NCI-H524 (cell line): ENCODE measurements at places on chromosomes 2 and 18.
A peak's percentile ranks its signal among the peaks of the same experiment; 100 is the strongest.

DNA sequence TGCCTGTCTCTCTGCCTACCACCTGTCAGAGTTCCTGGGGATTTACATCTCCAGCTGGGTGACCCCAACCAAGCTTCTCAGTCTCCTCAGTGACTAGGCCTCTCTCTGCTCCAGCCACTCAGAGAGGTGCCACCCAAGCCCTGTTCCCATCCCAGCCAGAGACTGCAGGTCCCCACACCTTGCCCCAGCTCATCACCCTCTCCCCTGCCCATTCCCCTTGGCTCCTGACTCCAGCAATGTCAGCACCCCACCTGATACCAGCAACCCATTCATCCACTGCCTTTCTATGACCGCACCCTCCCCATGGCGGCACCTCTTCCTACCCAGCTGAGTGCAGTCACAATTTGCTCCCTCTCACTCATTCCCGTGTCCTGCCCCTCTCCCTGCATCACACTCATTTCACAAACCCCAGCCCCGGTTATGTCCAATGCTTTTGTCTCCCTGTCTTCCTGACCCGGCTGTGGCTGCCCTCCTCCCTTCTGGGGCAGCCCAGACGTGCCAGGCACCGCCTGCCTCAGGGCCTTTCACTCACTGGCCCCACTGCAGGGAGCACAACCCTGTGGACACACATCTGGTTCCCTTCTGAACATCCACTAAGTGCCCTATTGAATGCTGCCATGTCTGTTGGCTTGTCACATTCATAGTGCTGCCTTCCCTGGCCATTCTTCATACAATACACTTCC, 494.8 kb upstream of the HS6ST1 start:
- DNase-seq, result no peak

DNA sequence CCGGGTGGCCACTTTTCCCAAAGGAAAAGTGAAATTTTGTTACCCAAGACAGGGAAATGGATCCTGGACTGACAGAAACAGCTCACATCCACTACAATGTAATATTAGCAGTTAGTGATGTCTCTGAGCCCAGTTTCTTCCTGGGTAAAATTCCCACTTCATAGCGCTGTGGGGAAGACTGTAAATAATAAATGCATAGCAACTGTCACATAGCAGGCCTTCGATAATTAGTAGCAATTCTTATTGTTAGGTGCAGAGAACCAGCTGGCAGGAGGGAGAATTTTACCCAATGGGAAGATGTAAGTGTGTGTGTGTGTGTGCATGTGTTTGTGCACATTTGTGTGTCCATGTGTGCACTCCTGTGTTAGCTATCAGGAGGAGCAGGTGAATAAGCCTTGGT, 221.5 kb downstream of the SLC4A3 start:
- no peak for DNase-seq

DNA sequence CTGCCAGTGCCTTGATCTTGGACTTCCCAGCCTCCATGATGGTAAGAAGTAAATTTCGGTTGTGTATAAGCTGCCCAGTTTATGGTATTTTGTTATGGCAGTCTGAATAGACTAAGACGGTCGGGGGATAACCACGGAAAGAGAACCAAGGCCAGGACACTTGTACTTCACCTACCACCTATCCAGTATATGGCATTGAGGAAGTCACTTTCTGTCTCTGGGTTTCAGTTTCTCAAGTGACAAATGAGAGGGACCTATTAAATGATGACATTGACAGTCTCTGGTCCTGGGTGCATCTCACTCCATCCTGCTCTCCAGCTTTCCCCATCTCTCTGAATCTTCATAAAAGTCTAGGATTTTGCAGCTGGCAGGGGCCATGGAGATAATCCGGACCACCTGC, 183.8 kb upstream of the MSH6 start:
- DNase-seq, result no peak

DNA sequence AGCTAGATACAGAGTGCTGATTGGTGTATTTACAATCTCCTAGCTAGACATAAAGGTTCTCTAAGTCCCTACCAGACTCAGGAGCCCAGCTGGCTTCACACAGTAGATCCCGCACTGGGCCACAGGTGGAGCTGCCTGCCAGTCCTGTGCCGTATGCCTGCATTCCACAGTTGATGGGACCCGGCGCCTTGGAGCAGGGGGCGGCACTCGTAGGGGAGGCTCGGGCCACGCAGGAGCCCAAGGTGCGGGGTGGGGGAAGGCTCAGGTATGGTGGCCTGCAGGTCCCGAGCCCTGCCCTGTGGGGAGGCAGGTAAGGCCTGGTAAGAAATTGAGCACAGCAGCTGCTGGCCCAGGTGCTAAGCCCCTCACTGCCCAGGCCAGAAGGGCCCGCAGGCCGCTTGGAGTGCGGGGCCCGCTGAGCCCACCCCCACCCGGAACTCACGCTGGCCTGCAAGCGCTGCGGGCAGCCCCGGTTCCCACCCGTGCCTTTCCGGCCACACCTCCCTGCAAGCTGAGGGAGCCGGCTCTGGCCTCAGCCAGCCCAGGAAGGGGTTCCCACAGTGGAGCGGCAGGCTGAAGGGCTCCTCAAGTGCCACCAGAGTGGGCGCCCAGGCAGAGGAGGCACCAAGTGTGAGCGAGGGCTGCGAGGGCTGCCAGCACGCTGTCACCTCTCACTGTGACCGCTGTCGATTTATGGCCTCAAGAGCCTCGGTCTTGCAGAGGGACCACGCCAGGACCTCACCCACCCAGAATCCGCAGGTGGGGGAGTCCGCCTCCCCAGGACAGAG, 76.5 kb downstream of the MEX3C start:
- DNase-seq, result no peak

GRCh38 chr2:229843613-229844012, 78.2 kb downstream of the TRIP12 start:
- DNase-seq, result no peak

- peak; percentile 91 for DNase-seq
Measured at GRCh38 chr2:226800941-226801784, 1.5 kb upstream of the IRS1 start.

DNA sequence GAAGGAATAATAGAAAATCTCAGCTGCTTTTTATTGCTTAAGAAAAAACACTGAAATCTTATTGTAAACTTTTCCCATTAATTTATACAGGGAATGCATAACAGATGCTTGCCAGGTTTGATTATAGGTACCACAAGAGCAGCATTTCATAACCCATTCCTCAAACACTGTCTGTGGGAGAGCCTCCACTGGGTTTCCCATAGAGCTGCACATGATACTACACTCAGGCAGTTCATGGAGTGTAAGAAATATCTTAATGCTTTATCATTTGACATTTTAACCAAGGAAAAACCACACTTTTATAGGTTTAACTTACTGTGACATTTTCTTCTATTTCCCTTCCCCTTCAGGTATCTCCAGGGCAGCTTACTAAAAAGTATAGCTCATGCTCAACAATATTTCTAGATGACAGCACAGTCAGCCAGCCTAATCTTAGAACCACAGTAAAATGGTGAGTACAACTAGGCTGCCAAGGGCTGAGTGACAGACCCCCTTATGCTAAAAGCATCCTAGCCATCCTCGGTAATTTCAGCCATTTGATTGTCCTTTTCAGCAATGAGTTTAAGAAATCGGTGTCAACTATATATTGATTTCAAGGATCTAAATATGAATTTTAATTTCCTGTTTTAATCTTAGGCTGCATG, 22.3 kb downstream of the CCNYL1 start:
- DNase-seq, result no peak

DNA sequence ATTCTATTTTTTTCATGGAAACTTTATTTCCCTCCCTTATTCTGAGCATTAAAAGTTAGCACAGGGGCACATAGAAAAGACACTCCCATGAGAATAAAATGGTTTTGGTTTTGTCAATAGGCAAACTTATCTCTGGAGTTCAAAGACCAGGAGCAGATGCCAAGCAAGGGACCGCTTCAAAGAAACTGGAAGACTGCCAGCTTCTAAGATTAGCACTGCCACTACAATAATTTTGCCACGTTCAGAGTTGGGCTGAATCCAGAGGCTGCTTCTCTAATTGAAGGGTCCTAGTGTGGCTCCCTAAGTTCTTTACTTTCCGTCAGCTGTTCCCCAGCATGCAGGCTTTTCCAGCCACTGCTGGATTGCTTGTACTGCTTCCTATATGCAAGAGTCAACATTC, 681.0 kb upstream of the GCFC2 start:
- DNase-seq, result peak; percentile 95

DNA sequence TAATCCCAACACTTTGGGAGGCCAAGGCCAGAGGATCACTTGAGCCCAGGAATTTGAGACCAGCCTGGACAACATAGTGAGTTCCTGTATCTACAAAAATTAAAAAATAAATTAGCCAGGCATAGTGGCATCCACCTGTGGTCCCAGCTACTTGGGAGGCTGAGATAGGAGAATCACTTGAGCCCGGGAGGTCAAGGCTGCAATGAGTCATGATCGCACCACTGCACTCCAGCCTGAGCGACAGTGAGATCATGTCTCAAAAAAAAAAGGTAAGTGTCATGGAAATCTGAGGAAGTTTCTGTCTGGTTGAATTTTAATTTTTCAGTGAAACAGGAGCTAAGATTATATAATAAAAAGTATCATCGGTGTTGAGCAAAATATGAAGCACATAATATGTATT, 2.5 kb upstream of the C2orf15 start:
- DNase-seq, result no peak

GRCh38 chr2:231713730-231714638, 5.7 kb downstream of the PTMA start:
- DNase-seq, result peak; percentile 79

- no peak for DNase-seq
Measured at GRCh38 chr2:167543721-167544120, 655.4 kb downstream of the XIRP2 start.

DNA sequence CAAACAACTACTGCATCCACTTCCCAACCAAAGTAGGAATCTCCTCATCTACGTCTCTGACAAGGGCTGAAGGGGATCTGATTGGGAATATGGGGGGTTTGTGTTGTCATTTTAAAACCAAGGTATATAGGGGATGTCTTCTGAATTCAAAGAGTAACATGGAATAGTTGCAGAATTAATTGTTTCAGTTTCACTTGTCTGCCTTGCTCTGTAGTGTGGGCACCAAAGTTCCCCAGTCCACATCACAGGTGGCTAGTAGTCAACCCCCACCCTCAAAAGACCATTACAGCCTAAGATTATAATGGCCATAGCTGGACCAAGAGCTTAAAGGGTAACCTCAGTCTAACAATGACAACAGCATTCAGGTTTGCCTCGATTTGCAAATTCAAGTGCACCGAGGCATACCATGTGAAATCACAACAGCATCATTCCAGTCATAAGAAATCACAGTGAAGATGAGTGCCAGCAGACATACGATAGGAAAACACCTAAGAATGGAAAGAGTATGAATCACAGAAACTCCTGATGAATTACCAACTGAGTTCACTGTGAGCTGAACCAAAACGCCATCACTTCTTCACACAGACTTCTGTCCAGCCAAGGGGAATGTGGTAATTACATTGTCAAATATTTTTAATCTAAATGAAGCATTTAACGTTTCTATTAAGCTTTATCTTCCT, 52.4 kb downstream of the MYO5B start:
- no peak for DNase-seq

GRCh38 chr18:60060026-60060425, 160.2 kb downstream of the PMAIP1 start:
- no peak for DNase-seq

DNA sequence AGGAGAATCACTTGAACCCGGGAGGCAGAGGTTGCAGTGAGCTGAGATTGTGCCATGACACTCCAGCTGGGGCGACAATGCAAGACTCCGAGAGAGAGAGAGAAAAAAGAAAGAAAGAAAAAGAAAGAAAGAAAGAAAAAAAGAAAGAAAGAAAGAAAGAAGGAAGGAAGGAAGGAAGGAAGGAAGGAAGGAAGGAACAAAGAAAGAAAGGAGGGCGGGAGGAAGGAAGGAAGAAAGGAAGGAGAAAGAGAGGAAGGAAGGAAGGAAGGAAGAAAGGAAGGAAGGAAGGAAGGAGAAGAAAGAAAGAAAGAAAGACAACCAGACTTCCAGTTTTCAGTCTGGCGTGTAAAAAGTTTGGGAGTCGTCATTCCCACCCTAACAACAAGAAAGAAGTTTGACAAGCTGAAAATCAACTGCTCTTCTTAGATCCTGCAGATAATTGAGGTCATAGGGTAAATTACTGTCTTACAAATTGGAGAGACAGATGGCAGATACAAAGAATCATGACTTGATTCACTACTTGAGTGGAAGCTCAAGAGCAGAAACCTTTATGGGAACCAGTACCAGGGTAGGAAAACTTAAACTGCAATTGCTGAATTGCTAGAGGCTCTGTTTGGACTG, 15.1 kb upstream of the CYP27C1 start:
- DNase-seq, result peak; percentile 21

DNA sequence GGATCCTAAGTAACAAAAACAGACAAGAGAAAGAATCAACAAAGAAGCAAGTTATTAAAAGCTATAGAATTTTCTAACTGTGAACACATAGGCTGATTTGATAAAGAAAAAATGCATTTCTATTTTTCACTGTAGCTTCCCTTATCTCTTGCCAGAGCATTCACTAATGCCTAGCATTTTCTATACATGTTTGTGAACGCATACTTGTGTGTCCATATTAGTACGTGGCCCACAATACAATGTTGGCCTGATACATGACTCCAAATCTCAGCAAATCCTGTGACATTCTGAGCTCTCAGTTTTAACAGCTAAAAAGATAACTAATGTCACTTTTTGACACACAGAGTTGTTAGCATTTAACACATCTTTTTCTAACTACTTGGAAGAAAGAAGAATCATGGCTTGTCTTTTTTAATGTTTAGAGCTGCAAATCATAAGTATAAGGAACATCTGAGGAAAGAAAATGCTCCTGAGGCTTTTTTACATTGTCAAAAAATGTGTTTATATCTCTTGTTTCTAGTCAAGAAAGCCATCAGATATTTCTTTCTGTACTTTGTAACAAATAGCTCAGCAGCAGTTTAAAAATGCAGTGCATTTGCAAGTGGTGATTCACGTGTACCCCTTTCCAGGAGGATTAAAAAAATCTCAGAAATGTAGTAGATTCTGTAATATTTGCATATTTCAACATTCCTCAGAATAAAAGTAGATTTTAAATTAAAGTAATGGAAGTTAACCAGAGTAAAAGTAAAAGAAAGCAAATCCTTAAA, 1646.8 kb upstream of the TMEFF2 start:
- DNase-seq, result no peak

DNA sequence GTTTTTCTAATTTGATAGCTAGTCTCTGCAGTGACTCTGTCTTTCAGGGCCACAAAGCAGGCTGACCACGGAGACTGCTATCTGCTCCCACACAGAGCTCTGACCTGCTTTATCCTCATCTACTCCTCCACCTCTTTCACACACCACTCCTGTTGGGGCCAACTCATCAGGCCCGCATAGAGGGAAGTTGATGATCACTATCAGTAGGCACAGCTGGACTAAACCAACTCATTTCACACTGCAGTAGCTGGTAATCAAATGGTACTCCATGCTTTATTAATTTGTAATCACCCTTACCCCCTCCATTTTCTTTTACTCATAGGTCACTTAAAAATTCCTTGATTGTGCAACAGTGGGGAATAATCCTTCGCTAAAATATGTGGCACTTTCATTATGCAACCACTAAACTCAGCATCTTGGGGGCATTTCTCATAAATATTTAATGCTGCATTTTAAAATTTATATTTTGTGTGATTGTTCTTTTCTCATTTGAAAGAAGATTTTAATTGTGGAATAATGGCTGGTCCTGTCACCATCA, 249.8 kb upstream of the GCFC2 start:
- no peak for DNase-seq
